H9 (cell line): ENCODE measurements at places on chromosomes 11 and 22.
A peak's percentile ranks its signal among the peaks of the same experiment; 100 is the strongest.

GRCh38 chr22:44384563-44385295 is 72.0 kb upstream of the SHISAL1 start:
- no peak for DNase-seq

- DNase-seq, result no peak
Measured at GRCh38 chr22:43136801-43137200, 6.4 kb downstream of the MCAT start.

DNA sequence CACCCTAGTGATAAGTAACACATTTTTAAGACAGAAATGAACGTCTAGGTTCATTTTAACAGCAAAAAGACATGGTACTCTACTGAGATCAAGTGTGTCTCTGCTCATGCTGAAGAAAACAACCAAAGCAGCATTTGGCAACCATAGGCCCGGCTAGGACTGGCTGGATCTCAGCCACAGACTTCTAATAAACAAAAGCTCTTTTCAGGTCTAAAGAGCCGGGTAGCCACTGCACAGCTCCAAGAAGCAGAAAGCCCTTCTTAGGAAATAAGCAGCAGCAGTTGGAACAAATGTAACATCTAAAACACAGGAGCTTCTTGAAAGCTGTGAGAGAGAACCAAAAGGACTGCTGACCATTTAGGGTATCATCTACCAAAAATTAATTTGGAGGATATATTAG is 37.6 kb downstream of the PITPNB start:
- DNase-seq, result no peak

- no peak for DNase-seq
Measured at GRCh38 chr11:115144914-115145313, 359.3 kb downstream of the CADM1 start.

DNA sequence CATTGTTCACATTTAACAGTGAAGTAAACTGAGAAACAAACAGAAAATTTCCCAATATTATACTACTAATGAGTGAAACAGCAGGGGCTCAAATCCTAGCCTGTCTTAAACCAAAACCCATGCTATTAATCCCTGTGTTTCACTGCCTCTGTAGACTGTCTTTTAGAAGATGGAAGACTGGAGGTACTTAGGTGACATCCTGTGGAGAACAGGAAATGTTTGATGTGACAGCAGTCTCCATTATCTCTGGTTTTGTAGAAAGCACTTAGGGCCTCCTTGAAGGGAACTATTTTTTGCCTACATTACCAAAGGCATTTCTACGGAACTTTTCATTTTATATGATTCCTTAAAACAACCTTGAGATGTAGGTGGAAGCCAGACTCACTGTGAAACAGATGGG is 288.1 kb upstream of the SORL1-AS1 start:
- DNase-seq, result no peak

GRCh38 chr11:68090706-68091105 is 30.5 kb downstream of the CHKA start:
- no peak for DNase-seq

- DNase-seq, result peak; percentile 39
Measured at GRCh38 chr11:94926698-94927237, 46.6 kb downstream of the CWC15 start.

DNA sequence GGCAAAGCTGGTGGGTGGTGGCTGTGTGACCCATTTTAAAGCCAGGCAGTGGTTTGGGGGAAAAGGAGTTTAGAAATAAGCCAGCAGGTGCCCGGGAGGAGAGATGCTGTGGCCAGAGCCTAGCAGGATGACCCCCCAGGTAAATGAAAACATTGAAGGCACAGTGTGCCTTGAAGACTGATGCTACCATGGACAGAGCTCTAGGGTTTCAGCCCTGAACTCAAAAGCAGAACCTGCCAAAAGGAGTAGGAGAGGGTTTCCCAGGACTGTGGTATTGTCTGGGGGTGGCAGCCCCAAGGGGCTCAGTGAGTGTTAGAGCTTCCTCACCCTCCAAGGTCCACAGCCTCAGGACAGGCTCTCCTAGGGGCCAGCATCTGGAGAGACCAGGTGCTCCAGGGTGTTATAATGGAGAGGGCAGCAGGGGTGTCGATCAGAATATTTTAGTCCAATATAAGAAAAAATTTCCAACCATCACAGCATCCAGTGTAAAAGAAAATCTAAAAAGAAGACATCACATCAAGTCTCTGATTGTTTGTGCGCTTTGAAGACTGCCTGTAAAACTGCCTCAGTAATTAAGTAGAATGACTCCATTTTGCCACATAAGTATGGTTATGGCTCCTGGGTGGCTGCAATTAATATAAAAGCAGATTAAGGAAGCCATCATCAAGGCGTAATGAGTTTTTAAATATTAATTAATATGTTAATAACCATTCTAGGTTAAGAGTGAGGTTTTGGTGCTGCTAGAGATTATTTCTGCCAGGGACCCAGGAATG is 88.6 kb upstream of the LMO1 start:
- no peak for DNase-seq

GRCh38 chr11:43825217-43825816 is 55.3 kb upstream of the ALKBH3 start:
- no peak for DNase-seq

DNA sequence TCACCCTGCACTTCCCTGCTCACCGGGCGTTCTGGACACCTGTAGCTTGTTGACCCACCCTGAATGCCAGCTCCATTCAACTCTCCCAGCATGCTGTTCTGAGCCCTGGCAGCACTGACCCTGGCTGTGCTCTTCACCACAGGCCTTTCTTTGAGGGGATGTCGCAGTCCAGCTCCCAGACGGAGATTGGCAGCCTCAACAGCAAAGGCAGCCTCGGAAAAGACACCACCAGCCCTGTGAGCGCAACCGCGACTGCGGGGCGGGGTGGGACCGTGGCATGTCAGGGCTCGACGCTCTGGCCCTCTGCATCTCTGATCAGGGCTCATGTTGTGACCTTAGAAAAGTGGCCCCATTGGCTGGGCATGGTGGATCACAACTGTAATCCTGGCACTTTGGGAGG is 47.4 kb upstream of the RAB1B start:
- peak; percentile 15 for DNase-seq

GRCh38 chr22:49767355-49768062 is 60.2 kb downstream of the BRD1 start:
- peak; percentile 72 for DNase-seq

GRCh38 chr22:16956290-16956689 is 51.7 kb downstream of the GAB4 start:
- no peak for DNase-seq

DNA sequence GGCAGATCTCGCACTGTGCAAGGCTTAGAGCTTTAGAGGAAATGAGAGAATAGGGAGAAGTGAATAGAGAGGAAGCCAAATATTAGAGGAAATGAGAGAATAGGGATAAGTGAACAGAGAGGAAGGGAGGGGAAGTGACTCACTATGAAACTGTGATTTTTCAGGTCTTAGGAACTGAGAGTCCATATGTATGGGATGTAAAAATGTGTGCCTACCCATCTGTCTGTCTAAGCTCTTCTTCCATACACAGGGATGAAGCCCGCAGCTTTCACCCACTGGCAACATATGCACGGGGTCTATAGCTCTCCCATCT is 6.4 kb upstream of the CCDC86 start:
- no peak for DNase-seq

DNA sequence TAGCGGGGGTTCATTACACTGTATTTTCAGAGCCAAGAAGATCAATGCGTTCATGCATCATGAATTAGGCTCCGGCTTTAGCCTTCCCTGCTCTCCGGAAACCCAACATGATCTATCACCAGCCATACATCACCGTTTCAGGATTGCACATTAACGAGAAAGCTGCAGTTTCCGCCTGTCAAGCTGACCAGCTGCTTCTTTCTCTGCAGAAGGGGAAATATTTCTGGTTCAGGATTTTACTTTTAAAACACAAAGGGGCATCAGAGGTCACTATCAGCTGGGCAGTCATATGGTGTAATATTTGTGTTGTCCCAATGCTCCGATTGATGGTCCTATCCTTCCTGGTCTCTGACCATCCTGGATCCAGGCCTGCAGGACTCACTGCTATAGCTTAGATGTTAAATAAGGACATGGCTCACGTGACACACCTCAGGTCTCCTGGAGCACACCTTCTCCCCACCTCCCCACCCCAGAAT is 21.4 kb upstream of the CADM1 start:
- DNase-seq, result no peak
